ENCODE measurements at places on chromosomes 4 and X.
A peak's percentile ranks its signal among the peaks of the same experiment; 100 is the strongest.

DNA sequence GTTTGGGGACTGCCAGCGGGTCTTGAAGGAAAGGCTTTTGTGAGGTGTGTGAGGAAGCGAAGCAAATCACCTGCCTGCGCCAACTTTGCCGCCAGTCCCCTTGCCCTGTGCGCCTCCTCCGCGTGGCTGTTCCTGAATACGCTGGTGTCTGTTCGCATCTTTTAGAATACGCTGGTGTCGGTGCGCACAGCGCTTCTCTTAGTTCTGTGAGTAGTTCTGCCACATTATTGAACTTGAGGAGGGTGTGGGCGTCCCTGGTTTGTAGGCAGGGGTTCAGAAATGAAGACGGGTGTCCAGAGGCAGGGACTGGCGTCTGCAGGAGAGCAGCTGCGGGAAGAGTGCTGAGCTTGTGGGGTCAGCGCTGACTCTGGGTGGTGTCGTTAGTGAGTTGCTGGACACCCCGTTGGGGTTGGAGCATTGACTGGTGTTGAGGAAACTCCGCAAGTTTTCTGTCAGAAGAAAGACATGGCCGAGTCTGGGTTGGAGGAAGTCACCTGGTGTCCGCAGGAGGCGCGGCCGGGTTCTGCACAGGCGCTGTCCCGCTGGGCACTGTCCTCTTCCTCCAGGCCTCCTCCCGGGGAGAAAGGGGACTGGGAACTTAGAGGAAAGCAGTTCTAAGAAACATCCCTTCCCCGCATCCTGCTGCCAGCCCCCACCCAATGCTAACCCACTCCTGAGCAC lies 930 bp downstream of the ZNF718 start:
- no peak for DNase-seq

- no peak for DNase-seq
Observed at GRCh38 chr4:138915756-138916155, 99.8 kb upstream of the NOCT start.

DNA sequence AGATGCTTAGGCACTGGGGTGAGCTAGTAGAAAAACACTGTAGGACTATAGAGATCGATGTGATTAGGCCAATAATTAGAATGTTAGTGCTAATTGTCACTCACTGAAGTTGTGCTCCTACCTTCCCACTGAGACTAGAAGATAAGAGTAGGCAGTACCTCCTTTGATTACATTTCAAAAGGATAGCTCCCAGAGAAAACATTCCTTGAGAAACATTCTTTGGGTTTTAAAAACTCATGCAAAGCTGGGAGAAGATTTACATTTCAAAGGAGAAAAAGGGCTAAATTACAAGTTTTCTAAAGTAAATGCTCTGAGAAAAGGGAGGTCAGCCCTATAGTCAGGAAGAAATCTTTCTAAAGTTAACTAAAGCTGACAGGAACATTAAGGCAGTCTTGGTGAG lies 860.3 kb upstream of the NDST4 start:
- no peak for DNase-seq

DNA sequence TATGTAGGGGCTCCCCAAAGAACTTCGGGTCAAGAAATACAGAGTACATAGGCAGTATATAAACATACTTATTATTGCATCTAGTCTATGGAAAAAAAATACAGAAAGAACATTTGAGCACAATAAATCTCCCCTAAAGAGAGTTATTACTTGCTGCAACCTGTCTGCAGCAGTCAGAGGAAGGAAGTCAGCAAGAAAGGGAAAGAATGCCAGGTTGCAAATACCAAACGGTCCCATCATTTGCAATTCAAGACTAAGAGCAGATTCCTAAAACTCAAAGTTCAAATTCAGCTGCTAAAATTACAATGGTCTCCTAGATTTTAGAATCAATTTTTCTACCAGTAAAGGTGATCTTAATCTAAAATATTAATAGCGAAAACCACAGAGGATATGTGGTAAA lies 236.2 kb upstream of the NUDT6 start:
- DNase-seq, result no peak

DNA sequence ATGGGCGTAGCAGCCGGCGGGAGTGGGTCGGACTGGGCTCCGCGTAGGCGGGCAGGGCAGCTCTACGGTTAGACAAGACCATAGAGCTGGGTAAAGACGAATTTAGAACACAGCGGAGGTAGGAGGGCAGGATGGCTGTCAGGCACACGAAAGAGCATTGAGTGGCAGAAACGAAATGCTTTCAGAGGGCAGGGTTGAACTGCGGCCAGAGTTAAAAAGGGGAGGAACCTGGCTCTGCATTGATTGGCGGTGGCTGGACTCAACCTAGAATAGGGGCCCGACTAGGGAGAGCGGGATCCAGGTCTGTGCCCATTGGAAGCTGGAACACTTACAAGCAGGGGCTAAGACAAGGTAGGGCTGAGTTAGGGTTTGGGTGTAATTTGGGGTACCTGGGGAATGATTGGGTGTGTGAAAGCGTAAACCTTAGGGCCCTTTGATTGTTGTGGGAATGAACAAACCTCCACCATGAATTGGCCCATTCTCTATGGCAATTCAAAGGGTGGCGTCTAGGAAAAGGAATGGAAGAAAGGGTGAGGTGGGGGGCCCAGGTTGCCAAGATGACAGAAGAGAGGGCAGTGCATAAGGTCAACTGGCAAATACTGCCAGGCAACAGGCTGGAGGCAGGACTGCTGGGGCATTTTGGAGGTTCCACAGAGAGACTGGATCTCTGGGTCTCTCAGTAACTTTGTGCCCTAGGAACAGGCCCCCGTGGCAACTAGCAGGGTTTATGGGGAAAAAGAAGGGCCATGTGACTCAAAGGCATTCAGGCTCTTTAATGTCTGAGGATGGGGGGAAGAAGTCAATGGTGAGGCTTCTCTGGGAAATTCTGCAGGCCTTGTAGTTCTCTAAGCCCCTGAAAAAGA lies 911 bp upstream of the ELK1 start:
- no peak for DNase-seq

DNA sequence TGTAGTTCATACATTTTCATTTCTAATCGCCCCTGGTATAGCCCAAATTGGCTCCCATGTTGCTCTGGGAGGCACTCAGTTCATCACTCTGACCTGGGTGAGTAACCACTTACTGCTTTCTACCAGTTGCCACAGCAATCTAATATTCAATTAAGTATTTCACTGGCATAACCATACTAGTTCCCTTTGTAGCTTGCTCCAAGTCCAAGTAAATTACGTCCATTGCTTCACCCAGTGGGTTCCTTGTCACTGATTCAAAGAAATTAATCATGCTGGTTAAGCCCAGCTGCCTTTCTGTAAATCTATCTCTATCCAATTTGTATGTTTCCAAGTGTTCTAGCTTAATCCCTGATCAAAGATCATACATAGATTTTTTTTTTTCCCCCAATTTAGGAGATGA lies 92.0 kb upstream of the CBR4 start:
- no peak for DNase-seq

- DNase-seq, result no peak
Observed at GRCh38 chr4:18999595-18999994, 978.0 kb upstream of the LCORL start.

DNA sequence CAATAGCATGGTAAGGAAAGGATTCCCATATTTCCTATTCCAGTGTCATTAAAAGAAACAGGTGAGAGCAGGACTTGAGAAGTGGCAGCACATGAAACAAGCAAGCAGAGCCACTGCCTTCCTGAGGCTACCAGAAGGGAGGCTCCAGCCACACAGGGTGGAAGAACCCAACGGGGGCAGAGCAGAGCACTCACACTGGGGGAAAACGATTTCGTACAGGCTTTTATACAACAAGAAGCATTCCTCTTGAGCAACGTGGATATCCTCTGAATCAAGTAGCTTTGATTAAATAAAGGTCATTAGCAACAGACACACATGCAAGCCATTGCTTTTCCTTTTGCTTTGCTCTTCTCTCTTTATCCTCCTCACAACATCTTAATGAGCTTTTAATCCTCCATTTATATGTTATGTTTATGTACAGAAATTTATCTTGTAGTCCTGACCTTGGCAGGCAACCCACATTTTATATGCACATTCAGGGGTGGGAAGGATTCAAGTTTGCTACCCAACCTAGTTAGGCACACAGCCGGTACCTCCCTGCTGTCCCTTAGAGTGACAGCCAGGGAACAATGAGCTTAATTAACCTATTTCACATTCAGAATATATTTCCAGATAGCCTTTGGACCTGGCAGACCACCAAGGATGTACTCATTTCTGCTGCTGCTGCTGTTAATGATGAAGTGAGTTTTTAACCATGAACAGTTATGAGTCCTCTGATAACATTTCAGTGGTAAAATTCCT lies 202.1 kb downstream of the ARHGAP24 start:
- DNase-seq, result no peak

- peak; percentile 24 for DNase-seq
Observed at GRCh38 chrX:39613482-39613995, 484.2 kb downstream of the BCOR start.

GRCh38 chrX:21974011-21974385 lies 33.5 kb downstream of the SMS start:
- no peak for DNase-seq

GRCh38 chrX:106042296-106042695 lies 3.8 kb upstream of the SERPINA7 start:
- no peak for DNase-seq

DNA sequence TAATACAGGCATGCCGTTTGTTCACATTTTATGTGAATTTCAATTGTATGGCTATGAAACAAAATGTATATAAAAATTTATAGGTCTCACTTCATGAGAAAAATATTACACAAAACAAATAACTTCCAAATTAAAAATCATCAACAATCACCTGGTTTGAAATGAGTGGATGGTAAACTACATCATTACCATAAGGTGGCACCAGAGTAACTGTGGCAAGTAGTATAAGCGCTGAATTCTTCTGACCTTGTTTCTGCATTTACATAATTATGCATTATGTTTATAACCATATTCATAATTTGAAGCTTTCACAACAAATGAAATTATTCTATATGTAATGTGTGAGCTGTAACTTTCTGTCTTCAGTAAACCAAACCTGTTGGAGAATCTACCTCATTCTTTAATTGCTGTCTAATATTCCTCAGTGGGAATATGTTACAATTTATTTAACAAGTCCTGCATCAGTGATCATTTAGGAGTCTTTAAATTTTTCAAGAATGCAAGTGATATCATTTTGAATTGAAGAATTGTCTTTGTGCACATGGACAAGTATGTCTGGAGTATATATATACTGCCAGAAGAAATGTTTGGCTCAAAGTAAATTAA lies 55.2 kb downstream of the MMRN1 start:
- DNase-seq, result no peak

- no peak for DNase-seq
Observed at GRCh38 chr4:81786063-81786763, 314.5 kb upstream of the RASGEF1B start.

- no peak for DNase-seq
Observed at GRCh38 chr4:166252487-166253402, 379.7 kb downstream of the TLL1 start.

GRCh38 chr4:35541146-35541887 lies 703.0 kb downstream of the ARAP2 start:
- no peak for DNase-seq

GRCh38 chr4:17188547-17189400 lies 290.3 kb upstream of the LDB2 start:
- no peak for DNase-seq

DNA sequence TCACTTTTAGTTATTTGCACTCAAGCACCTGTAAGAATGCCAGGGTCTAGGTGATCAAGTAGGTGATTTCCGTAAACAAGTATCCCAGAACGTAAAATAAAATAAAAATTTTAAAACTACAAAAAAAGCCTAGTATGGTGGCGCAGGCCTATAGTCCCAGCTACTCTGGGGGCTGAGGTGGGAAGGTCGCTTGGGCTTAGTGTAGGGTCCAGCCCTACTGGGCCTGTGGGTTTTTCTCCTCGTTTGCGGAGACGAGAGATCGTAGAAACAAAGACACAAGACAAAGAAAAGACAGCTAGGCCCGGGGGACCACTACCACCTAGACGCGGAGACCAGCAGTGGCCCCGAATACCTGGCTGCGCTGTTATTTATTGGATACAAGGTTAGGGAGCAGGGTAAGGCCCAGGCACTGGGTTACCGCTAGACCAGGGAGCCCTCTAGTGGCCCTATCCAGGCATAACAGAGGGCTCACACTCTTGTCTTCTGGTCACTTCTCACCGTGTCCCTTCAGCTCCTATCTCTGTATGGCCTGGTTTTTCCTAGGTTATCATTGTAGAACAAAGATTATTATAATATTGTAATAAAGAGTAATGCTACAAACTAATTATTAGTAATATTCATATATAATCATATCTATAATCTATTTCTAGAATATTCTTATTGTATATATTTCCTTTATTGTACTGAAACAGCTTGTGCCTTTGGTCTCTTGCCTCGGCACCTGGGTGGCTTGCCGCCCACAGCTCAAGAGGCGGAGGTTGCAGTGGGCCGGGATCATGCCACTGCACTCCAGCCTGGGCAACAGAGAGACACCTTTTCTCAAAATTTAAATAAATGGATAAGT lies 38.4 kb downstream of the SAGE1 start:
- peak; percentile 44 for DNase-seq

DNA sequence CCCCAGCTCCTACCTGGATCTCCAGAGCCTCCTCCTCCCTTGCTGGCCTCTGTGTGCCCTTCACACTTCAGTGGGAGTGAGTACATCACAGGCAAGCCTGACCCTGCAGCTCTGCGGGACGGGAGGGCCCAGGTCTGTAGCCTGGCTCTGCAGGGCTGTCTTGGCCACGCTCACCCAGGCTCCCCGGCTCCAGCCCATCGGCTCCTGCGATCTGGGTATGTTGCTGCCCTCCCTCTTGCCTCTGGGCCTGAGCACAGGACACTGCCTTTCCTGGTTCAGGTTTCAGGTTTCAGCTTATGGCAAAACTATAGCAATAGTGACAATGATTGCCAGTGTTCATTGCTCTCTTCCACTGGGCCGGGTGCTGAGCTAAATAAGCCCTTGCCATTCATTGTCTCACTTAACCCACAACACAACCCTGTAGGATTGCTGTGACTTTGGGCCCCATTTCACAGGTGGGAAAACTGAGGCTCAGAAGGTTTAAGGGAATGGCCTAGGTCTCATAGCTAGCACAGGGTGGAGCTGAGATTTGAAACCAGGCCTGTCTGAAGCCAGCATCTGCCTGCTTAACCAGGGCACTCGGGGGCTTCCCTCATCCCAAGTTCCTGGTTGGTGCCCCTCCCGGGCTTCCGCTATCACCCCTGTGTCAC lies 44.6 kb upstream of the SORCS2 start:
- DNase-seq, result no peak

DNA sequence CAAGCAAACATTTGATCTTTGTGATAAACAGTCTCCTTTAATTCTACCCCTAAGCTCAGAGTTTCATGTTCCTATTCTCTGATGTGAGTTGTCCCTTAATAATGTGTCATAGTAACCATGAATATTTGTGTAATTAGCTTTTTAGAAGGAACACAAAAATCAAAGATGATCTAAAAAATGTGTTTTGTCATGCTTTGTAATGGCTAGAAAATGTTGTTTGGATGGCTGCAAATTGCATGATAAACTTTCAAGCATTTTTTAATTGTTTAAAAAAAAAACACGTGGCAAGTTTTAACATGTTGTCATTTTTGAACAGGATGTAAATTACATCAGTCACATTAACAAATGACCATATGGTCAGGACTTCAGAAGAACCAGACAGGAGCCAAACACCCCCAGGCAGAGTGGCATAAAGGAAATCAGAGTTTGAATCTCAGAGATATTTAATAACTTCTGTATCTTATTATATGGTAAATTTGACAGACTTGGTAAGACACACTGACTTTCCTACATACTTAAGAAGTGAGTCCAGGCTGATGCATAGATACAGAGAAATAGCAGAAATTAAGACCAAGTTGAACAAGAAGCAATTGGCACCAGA lies 223.9 kb upstream of the VEGFC start:
- no peak for DNase-seq

GRCh38 chr4:101835121-101835904 lies 44.8 kb downstream of the BANK1 start:
- DNase-seq, result no peak

GRCh38 chr4:46839128-46839527 lies 69.9 kb downstream of the COX7B2 start:
- no peak for DNase-seq

All from activated CD8-positive, alpha-beta memory T cell treated with anti-CD3 and anti-CD28 coated beads, Interleukin-2, amount 50 U/mL, for 4 hours (primary cell).